Right lobe of liver (tissue), 6 donors: ENCODE measurements at places on chromosomes 13 and 19. TPM values are rescaled to one million over a fixed set of nuclear protein-coding genes. Genes with fewer than 3 reads are reported as not detected.

The ADM5 gene
- 0.37 TPM for total RNA-seq

The SLC17A7 gene
- not detected for total RNA-seq

The KIR3DL2 gene
- total RNA-seq: not detected

DNA sequence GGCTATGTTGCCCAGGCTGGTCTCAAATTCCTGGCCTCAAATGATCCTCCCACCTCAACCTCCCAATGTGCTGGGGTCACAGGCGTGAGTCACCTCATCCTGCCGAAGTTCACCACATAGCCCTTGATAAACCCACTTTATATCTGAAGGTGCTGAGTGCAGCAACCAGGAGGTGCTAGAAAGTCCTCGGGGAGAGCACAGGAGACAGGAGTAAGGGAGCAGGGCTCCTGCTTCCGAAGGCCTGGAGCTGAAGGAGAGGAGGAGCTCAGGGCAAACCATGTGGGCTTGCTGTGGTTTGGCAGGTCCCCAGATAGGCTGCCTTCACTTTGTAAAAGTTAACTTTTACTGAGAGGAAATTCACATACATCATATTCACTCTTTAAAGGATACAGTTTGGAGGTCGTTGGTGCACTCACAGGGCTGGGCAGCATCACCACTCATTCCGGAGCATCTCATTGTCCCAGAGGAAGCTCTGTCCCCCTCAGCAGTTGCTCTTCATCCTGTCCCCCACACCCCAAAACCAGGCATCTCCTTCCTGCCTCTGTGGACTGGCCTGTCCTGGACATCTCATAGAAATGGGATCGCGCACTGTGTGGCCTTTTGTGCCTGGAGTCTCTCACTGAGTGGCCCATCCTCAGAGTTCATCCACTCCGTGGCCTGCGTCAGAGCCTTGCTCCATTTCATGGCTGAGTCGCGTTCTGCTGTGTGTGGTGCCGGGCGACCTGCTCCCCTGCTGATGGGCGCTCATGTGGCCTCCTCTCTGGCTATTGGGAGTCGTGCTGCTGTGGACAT, 49.5 kb downstream of the KDM4B start:
- no peak overlapping the region for H3K4me3 ChIP-seq
- H3K4me1 ChIP-seq: no peaks in the 10 kb centered on the region
- DNase-seq: no peak
- no peak overlapping the region for H3K27ac ChIP-seq
- peaks cover 13% of the 10 kb centered on the region for H3K36me3 ChIP-seq
- no peaks in the 10 kb centered on the region for H3K27me3 ChIP-seq

DNA sequence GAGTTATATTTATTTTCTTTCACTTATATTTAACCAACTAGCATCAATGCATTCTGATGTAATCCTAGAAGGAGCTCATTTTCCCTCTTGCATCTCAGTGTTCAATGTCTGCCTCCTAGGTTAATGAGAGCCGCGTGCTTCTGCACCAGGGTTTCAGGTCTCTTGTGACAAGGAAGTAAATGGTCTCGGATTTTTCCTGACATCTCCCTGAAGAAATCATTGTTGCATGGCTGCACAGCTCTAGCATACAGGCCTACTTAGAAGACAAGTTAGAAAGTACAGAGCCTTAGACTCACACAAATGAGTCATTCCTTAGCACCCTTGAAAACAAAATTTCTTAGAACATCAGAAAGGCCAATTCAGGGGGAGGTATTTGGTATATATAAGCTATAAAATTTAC, 57.2 kb upstream of the KLF12 start:
- DNase-seq: no peak
- no peak overlapping the region for H3K4me3 ChIP-seq
- H3K36me3 ChIP-seq: no peaks in the 10 kb centered on the region
- H3K4me1 ChIP-seq: no peaks in the 10 kb centered on the region

- no peak overlapping the region for H3K27ac ChIP-seq
- no peaks in the 10 kb centered on the region for H3K27me3 ChIP-seq
- no peaks in the 10 kb centered on the region for H3K36me3 ChIP-seq
These were observed 49.4 kb downstream of the FAM124A start for GRCh38 chr13:51271528-51272085.

GRCh38 chr13:112175162-112176075, 108.5 kb downstream of the SOX1 start:
- no peak overlapping the region for H3K27ac ChIP-seq
- no peaks in the 10 kb centered on the region for H3K36me3 ChIP-seq
- no peaks in the 10 kb centered on the region for H3K27me3 ChIP-seq
- no peak overlapping the region for H3K4me3 ChIP-seq
- H3K4me1 ChIP-seq: no peaks in the 10 kb centered on the region
- DNase-seq: no peak

GRCh38 chr13:99087954-99088491, 110.2 kb upstream of the DOCK9 start:
- no peak for DNase-seq
- H3K4me1 ChIP-seq: no peaks in the 10 kb centered on the region
- H3K27ac ChIP-seq: peak overlapping the region; percentile 83
- H3K36me3 ChIP-seq: no peaks in the 10 kb centered on the region
- peak overlapping the region; percentile 42 for H3K4me3 ChIP-seq
- no peaks in the 10 kb centered on the region for H3K27me3 ChIP-seq
